ENCODE measurements at places on chromosomes 5 and 9.

DNA sequence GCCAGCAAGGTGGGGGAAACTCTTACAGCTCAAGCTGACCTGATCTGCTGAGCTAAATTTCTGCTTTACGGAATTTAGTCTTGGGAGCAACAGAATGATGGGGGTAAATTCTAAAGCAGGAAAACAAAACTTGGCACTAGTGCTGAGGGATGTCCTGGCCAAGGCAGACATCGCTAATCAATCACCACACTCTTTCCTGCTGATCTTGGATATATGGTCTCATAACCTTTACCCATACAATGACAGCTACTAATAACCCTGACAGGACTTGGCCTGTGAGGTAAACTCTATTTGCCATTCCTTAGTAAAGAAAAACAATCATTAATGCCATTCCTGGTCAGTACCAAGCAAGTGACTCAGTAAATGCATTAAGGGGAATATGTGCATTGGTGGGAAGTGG, 51.5 kb downstream of the PPARGC1B start:
- no peak for DNase-seq

- DNase-seq = no peak
Measured at GRCh38 chr9:133733796-133734533, 4.2 kb downstream of the SARDH start.

DNA sequence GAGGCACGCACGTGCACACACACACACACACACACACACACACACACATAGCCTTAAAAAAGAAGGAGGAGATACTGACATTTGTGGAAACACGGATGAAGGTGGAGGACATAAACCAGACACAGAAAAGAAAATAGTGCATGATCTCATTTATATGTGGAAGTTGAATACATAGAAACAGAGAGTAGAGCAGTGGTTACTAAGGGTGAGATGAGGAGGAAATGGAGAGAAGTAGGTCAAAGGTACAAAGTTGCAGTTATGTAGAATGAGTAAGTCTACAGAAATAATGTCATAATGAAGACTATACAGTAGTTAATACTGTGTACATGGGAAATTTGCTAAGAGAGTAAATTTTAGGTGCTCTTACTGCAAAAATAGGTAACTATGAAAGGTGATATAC, 412.2 kb upstream of the CDH9 start:
- no peak for DNase-seq

- no peak for DNase-seq
Measured at GRCh38 chr9:89795538-89796195, 190.9 kb downstream of the GADD45G start.

- no peak for DNase-seq
Measured at GRCh38 chr5:158812408-158812807, 287.3 kb downstream of the EBF1 start.

GRCh38 chr9:103545260-103545659, 548.8 kb upstream of the SMC2 start:
- DNase-seq = no peak

- DNase-seq = no peak
Measured at GRCh38 chr9:87803623-87804345, 77.9 kb downstream of the CTSL start.

- DNase-seq = no peak
Measured at GRCh38 chr9:86368871-86369521, 14.8 kb upstream of the TUT7 start.

- DNase-seq = no peak
Measured at GRCh38 chr5:43567967-43568366, 11.1 kb upstream of the PAIP1 start.

DNA sequence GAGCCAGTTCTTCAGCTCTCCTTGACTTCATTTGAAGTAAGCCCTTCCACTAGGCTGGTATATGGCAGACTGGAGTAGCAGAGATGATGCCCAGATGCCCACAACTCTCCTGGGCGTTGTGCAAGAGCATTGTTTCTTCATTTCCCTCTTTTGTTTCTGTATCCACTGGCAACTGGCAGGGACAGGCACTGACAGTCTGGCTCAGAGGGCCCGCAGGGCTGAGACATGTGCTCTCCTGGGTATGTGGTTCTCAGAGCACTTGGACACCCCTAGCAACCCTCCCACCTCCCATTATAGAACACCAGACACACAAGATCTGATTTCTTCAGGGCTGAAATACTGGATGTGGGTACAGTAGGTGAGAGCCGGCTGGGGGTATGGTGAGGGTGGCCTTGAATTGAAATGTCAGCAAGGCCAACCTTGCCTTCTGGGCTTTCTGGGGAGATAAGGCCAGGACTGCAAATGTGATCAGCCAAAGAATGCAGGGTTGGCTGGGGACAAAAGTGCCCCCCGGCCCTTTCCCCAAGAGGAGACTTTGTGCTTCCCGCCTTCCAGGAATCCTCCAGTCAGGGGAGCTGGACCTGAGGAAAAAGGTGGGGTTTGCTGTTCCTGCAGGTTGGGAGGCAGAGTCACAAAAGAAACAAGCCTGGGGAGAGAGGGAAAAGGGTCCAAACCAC, 28.6 kb upstream of the CTNNA1 start:
- no peak for DNase-seq

DNA sequence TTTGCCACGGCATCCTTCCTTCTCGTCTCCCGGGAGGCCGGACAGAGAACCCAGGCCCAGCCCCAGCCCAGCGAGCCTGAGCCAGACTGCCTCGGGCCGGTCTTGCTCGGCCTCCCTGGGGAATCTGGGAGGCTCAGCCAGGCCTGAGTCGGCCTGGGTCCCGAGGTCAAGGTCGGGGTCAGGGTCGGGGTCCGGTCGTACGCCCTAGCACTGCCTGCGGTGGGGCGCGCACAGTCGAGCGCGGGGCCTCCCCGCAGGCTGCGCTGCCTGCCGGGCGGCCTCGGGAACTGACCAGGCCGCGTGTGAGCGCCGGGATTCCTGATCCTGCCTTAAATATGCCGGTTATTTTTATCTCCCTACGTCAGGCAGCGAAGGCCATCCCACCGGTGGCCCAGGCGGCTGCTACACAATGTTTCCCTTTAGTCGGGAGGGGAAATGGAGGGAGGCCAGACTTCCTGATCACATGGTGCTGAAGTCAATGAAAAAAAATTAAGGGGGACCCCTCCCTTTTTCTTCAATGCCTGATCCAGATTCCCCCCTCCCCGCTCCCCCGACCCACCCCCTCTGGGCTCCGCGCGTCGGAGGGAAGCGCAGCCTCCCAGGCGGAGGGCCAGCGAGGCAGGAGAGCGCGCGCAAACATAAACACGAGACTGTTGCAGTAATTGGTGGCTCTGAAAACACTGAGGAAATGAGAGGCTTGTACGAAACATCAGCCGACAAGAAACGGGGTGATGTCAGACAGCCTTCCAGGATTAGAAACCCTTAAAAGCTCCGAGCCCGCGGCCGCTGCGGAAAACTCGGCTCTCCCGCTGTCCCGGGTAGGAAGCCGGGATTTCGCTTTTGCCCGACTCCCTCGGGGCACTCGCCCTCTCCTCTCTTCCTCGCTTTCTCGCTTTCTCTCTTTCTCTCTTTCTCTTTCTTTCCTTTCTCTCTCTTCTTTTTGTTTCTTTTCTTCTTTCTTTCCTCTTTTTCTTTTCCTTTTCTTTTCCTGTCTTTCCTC, 148.2 kb upstream of the KLF4 start:
- DNase-seq = peak; percentile 61

- DNase-seq = no peak
Measured at GRCh38 chr5:142598338-142598700, 87.6 kb downstream of the FGF1 start.

GRCh38 chr5:91403438-91403837, 20.3 kb upstream of the ARRDC3 start:
- no peak for DNase-seq

- no peak for DNase-seq
Measured at GRCh38 chr5:3684771-3685354, 89.2 kb downstream of the IRX1 start.

DNA sequence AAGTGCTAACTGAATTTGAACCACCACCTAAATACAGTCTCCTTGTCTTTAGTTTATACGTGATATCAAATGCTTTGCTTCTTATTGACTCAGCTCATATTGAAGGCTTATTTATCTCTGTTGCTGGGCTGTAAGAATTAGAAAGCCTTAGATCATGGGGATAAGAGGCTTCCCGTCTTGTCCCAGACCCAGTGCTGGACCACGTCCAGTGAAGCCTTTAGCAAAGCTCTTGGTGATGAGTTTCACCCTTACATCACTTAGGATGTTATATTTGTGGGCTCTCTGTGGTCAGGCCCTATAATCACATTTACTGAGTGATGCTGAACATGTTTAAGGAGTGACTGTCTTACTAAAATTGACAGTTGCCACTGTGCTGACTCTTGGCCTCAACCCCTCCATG, 11.2 kb downstream of the FAM240B start:
- DNase-seq = no peak

DNA sequence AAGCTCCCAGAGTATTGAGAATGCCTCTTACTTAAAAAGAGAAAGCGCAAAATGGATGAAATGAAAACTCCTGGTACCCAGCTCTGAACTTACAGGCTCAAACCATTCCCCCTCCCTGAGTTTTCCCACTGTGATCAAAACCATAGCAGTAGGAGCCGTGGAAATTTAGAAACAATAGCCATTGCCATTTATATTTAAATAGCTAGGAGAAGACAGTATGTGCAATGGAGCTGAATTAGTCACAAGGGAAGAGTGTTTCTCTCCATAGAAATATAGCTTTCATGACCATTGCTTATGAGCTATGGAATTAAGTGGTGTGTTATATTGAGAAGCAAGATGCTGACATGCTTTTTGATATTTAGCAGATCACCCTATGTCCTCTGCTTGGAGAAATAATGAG, 84.6 kb downstream of the PCSK5 start:
- no peak for DNase-seq

DNA sequence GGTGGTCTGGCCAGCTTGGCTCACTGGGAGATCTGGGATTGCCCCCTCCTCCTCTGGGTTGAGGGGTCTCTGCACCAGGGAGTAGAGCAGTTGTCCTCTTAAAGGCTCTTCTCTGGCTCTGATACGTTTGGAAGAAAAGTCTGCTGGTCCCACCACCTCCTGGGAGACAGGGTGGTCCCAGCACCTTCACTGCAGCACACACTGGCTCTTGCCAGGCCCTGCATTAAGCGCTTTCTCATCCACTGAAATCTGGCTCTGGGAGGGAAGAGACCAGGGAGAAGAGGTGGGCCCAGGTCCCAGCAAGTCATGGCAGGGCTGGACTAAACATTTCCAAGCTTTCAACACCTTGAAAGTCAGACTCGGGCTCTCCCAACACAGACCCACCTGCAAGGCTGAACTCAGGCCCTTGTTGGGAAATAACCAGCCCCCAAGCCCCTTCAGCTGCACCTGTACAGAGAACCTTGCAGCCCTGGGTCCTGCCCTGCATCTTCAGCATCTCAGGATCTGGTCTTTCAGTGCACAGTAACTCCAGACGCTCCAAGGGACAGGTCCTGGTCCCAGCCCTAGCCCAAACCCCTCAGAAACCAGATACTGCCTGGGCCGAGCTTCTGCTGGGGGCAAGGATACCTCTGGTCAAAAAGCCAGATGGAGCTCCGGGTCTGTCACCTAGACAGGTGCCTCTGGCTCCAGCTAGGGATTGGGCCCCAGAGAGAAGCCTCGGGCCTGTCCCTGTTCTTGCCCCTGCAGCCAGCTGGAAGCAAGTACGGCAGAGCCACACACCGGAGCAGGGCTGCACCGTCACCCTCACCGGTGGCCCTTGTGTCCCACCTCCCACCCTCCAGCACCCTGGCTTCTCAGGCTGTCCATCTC, 134.5 kb downstream of the DAB2IP start:
- DNase-seq = no peak

DNA sequence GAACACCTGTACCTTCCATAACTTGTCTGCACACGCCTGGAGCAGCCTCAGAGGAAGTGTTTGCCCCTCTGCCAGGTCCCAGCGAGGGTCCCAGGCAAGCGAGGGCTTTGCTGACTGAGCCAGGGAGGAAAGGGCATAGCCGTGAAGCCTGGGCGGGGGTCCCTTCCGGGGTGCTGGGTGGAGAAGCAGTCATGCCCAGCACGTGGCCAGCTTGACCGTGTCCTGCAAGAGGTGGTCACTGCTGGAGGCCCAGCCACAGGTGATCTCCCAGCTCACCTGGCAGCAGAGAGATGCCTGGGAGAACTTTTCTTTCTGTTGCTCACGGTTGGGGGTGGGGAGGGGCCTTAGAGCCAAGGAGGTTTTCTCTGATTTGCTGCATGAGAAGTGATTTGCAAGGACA, 195.3 kb downstream of the CACNA1B start:
- DNase-seq = no peak

GRCh38 chr5:134503088-134503936, 22.2 kb upstream of the JADE2 start:
- no peak for DNase-seq

- no peak for DNase-seq
Measured at GRCh38 chr5:140822281-140822629, 842 bp downstream of the PCDHA5 start.

GRCh38 chr9:118230329-118230728, 526.1 kb downstream of the TLR4 start:
- DNase-seq = no peak

DNA sequence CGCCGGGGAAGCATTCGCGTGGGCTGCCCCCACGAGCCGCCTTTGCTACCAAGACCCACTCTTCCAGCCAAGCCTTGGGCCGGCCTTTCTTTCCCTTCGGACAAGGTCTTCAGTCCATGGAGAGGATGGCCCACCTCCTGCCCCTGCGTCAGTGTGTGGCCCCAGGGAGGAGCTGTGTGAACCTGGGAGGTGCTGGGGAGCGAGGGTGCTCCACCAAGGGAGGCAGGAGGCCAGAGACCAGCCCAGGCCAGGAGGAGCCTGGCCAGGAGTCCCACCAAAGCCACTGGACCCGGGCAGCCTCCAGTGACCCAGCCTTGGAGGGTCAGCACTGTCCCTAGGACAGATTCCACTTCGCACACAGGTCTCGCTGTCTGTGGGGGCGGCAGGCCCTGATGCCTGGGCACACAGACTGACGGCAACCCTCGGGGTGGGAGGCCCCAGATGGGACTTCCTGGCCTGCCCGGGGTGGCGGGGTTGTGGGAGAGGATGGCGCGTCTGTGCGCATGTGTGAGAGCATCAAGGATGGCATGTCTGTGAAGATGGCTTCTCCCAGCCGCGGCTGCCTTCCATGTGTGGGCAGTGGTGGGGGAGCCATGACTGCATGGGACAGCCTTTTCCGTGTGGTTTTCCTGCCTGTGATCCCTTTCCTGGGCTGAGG, 113.3 kb upstream of the LPCAT1 start:
- no peak for DNase-seq

GRCh38 chr9:85430659-85431338, 311.0 kb downstream of the AGTPBP1 start:
- no peak for DNase-seq

DNA sequence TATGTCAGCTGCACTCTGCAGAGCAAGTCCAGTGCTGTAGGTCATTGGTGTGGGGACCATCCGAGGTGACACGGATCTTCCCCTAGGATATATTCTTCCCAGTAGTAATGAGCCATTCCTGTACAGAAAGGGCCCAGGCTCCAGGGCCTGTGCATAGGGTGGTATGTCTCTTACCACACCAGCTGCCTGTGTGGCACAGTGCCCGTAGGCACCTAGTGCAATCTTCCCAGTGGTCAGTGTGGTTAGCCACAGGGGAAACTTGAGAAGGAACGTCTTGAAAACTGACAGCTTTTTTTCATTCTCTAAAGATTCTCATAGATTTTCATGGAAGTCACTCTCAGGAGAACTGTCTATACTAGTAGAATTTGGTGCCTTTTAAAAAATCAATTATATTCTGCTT, 39.8 kb downstream of the CYSTM1 start:
- no peak for DNase-seq

GRCh38 chr9:91416096-91416712, 7.4 kb downstream of the NFIL3 start:
- DNase-seq = no peak

GRCh38 chr9:37999588-38000189, 69.3 kb downstream of the SHB start:
- peak; percentile 38 for DNase-seq

GRCh38 chr9:124537926-124538325, 30.7 kb upstream of the NR5A1 start:
- no peak for DNase-seq

- DNase-seq = no peak
Measured at GRCh38 chr9:96464426-96464825, 14.5 kb downstream of the HABP4 start.
